Activated CD4-positive, alpha-beta T cell treated with anti-CD3 and anti-CD28 coated beads, Interleukin-2, amount 50 U/mL, for 1 hour (primary cell): ENCODE measurements at places on chromosomes 5 and 9.

DNA sequence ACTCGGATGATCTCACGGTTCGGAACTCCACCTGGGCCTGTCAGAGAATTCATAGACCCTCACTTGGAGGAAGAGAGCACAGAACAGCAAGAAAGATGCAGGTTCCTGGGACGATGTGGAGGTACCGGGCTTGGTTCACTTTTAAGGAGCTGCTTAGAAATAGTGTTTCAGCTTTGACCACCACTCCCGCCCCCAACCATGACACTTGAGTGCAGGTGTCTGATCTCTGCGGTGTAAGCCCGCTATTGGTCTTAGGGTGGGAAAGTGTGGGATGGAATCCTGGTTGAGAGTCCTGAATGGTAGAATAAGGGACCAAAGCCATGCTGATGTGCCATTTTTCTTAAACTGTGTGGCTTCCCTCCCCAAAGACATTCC lies 97.2 kb upstream of the LMX1B start:
- DNase-seq = no peak

- DNase-seq = no peak
Measured at GRCh38 chr5:71652349-71652748, 65.2 kb downstream of the MCCC2 start.

DNA sequence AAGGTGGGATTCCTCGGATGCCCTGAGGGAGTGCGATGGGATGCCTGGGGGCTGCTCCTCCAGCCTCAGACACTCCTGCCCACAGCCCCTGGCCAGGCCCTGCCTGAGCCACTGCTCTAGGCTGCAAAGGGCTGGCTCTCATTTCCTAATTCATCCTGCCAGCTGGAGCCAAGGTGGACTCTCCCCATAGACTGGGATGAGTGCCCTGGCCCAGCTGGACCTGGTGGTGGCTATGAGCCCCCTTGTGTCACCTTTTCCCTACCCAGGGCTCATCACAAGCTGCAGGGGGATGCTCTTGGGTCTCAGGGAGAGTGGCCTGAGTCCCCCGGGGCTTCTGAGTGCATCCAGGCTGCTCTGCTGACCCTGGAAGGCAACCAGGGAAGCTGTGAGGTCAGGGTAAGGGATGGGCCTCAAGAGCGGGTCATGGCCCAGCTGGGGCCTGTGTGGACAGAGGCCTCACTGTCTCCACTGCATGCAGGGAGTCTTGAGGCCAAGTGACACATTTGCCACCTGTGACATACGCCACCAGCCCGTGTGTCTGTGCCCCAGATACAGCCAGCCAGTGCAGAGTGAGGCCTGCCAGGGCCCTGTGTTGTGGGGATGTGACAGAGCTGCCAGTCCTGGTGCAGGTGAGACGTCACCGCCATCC lies 102.7 kb upstream of the IER5L start:
- DNase-seq = no peak

DNA sequence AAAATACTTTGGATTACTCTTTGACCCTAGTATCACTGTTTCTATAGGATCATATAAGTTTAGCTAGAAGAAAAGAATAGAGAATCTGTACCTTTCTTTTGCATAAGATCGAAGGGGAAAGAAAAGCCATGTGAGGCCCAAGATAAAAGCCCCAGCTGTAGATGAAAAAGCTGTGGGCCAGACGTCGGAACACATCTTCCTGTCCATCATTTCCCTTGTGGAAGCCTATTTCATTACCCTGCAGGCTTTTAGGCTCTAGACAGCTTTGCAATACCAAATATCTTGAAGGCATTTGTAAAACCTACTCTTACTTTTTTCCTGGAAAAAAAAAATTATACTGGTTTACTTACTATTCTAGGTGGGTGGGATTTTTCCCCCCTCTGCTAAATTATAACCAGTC lies 10.0 kb downstream of the PALM2AKAP2 start:
- no peak for DNase-seq

DNA sequence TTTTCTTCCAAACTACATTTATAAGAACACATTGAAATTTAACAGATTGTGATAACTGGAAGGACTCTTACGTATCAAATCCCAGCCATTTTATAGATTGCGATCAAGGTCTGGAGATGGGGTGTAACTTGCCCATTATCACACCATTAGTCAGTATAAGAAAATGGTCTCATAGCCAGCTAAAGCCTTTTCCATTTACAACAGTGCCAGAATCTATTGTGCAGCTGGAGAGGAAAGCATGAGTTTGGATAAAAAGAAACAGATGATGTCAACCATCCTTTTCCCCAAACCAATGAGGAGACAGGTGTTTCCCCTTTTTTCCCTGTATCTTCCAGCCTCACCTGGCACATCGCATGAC lies 658.8 kb downstream of the ACTL7B start:
- no peak for DNase-seq

DNA sequence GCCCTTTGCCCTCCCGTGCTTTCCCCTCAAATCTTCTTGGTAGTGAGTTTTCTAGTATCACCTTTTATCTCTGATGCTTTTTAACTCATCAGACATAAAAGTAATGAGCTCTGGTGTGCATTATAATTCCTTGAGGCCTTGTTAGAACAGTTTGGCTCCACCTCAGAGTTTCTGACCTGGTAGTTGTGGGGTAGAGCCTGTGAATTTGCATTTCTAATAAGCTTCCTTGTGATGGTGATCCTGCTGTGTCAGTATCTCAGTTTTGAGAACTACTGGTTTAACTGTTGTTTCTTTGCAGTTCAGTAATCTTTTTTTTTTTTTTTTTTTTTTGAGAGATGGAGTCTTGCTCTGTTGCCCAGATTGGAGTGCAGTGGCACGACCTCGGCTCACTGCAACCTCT lies 31.1 kb downstream of the UBE2D2 start:
- no peak for DNase-seq

DNA sequence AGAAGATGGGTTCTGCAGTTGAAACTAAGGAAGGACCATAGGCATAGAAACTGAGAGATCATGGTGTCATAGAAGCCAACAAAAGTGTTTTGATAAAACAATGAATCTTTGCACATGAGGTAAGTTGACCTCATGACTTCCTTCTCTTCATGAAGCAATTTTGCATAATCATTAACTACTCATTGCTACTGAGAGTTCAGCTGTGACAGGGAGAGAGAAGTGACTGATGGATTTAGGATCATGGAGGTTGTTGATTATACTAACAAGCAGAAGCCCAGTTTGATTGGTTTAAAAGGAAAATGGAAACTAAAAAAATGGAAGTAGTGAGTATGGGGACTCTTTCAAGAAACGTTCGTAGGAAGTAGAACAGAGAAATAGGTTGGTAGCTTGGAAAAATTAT lies 51.2 kb downstream of the PARP8 start:
- no peak for DNase-seq

DNA sequence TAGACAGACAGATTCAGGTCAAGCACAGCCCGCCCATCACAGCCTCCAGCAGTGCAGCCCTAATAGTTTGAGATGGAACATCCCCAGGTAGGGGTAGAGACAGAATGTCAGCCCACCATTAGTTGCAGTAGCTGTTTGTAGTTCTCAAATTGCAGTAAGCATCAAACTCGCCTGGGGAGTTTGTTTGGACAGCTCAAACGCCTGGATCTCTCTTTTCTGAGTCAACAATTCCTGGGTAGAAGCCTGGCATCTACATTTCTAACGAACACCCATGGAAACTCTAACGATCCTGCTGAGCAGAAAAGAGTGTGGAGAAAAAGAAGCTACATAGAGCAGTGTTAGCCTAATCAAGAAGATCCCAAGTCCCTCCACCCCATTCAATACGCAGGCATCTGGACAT lies 59.4 kb downstream of the ADAMTS16 start:
- no peak for DNase-seq

GRCh38 chr9:95845751-95846150 lies 29.7 kb upstream of the ERCC6L2 start:
- no peak for DNase-seq

- DNase-seq = no peak
Measured at GRCh38 chr9:28197653-28198052, 624.4 kb upstream of the C9orf72 start.

DNA sequence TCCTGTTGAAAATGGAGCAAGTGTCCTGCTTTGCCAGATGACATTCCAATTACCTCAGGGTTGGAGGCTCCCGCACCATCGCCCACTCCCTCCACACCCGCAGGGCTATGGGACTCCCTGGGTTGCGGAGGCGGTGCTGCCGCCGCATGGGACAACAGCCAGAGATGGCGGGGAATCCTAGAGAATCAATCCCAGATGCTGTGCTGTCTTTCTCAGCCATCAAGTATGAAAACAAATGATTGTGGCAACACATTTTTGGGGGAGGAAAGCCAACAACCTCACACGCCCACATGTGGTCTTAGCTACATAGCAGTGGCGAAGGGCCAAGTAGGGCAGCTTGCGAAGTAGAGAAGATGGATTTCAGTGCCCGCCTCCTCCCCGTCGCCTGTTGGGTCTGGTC lies 46.7 kb downstream of the IL31RA start:
- DNase-seq = no peak

- DNase-seq = no peak
Measured at GRCh38 chr9:6930827-6931226, 173.1 kb downstream of the KDM4C start.

DNA sequence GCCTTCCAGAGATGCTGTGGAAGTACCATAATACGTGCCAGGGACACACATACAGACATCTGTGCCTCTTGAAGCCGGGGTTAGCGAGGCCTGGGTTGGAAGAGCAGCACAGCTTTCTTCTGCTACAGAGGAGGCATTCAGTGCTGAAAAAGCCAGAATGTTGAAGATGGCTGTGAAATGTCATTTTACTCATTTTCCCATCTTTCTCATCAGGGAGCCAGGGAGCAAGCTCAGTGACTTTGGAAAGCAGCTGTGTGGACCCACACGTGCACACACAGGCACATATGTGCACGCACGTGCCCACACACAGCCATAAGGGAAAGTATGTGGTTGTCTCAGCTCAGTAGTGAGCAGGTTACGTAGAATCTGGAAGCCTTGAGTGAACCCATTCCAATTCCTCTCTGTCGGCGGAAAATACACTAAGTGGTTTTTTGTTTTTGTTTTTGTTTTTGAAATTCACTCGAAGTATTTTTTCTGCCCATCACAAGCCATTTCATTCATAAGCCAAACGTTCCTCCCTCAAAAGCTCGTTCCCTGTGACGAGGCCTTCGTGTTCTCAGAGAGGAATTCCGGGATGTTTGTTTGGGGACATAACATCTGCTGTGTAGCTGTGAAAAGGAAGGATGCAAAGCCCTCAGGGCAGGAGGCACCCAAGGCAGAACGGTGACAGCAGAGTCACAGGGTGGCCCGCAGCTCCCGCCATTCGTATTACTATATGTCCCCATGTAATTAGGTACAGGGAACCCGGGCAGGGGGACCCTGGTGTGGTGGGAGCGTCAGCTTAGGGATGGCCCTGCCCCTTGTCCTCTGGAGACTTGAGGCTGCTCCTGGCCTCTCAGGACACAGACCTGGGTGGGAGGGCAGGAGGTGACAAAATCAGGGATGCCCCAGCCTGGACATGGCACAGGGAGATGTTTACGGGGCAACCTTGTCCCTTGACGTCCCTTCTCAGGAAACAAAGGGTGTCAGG lies 29.0 kb upstream of the ANKRD33B start:
- DNase-seq = no peak

- no peak for DNase-seq
Measured at GRCh38 chr9:749716-750115, 91.8 kb upstream of the DMRT1 start.

GRCh38 chr5:114789773-114790402 lies 379.8 kb downstream of the TRIM36 start:
- DNase-seq = no peak
